ENCODE measurements at places on chromosomes 7 and 10.

- DNase-seq: no peak
Observed at GRCh38 chr7:2926120-2926895, 82.2 kb upstream of the GNA12 start.

- DNase-seq: no peak
Observed at GRCh38 chr7:155685791-155686160, 41.3 kb downstream of the RBM33 start.

DNA sequence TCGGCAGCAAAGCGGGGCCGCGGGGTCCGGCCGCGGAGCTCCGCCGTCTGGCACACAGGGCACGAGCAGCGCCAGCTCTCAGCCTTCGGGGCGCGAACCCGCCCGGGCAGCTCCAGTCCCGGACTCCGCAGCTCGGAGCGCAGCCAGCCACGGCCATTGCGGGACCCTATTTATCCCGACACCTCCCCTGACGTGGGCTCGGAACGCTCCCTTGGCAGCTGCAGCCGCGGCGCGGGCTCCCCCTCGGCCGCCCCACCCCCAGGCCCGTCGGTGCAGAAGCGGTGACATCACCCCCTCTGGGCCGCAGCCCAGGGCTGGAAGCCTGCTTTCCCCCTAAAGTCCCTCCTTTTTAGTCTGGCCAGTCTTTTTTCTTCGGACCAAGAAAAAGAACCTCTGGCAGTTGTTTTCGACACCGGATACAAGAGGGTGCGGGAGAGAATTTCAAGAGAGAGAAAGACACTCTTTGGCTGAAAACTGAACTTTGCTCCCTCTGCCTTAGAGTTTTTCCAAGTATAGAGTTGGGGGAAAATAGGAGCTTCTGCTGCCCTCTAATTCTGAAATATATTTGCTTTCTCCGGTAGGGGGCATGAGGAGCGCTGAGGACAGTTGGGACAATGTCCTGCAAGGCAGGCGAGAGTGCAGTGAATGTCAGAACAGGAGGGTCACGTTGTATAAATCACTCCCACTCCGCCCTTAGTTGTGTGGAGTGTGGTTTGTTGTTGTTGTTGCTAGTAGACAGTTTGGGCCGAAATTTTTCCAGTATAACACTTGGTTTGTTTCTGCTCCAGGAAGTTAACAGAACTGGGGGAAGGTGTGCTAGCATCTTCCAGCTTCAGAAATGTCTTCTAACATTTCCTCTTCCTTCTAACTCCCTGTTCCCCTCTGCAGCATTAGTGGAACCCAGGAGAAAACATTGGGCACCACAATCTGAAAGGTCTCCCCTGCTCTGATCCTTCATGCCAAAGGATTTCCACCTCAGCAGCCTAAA, at the start of gene SFRP4:
SFRP4 (minus strand) TSS at position 145 of the 988 bp plus-strand sequence. CDS start 280 bp downstream, outside the sequence.
- no peak for DNase-seq

- DNase-seq: no peak
Observed at GRCh38 chr7:157279741-157280215, 57.0 kb upstream of the DNAJB6 start.

DNA sequence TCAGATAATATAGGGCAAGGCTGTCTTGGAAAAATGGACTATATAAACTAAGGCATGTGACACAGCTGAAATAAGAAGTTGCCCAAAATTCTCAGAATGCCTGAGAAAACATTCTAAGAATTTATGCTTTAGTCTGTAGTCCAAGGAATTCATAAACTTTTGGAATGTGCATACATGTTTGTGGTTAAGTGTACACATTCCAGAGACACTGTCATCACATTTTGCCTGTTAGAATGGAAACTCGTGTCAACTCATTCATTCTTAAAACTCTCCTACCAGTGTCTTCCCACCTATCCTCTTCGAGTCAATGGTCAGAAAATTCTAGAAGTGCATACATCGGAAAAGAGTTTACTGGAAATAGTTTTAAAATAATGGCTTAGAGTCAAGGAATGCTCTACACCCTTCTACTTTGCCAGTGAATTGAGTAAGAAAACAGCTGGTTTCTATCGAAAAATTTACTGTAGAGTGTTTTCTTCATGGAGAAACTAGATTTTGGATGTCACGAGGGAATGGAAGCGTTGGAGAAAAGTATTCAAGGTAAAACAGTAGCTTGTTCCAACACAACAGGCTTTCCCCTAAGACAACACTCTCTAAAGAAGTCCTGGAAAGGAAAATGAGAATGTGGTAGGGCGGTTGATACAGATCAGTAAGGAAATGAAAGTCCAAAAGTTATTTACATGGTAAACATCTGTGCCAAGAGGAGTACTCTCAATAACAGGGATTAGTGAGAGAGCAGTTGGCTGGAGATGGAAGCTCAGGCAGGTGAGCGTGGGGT, 1177.6 kb upstream of the C7orf33 start:
- DNase-seq: no peak

- DNase-seq: no peak
Observed at GRCh38 chr10:17120694-17121093, 8.9 kb downstream of the CUBN start.

DNA sequence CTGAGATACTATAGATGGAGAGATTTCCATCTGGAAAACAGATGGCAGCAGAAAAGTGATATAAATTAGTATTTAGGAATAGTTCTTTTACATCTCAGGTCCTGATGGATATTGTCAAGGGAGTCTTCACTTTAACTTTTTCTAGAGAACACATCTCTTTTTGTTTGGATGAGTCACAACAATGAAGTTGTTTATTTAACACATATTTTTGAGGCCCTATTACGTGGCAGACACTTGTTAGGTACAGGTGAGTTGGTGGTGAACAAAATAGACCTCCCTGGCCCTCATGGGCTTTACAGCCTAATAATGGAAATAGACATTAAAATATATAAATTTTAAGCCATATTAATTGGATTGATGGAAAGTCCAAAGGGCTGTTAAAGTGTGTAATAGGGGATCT, 168.3 kb downstream of the VTI1A start:
- DNase-seq: no peak

- DNase-seq: no peak
Observed at GRCh38 chr10:58373442-58373827, 11.8 kb upstream of the TFAM start.

- DNase-seq: no peak
Observed at GRCh38 chr10:126945351-126946030, 40.3 kb downstream of the DOCK1 start.

DNA sequence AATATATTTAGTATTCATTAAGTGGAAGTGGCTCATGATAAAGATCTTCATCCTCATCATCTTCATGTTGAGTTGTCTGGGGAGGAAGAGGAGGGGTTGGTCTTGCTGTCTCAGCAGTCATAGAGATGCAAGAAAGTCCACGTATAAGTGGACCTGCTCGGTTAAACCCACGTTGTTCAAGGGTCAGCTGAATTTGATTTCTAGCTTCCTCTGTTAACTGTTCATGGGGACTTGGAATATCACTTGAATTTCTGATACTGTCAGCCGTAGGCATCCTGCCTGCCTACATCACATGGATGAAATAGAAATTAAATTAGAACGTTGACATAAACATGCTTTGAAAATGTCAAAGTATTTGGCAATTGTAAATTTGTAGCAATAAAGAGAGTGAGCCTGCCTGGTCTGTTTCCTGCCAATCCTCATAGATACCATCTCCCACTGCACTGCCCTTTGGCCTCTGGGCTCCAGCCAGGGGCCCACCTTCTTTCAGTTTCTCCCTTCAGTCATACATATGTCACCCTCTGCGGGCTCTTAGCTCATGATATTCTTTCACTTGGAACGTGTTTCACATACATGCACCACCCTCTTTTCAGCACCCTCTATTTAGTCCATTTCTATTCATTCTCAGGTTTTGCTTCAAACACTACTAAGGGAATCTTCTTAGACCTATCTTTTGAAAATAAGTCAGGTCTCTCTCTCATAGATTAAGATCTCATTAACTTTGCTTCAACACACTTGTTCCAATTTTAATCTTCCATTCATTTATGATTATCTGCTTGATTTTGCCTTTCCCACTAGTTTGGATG, 376.3 kb downstream of the IPMK start:
- DNase-seq: no peak

DNA sequence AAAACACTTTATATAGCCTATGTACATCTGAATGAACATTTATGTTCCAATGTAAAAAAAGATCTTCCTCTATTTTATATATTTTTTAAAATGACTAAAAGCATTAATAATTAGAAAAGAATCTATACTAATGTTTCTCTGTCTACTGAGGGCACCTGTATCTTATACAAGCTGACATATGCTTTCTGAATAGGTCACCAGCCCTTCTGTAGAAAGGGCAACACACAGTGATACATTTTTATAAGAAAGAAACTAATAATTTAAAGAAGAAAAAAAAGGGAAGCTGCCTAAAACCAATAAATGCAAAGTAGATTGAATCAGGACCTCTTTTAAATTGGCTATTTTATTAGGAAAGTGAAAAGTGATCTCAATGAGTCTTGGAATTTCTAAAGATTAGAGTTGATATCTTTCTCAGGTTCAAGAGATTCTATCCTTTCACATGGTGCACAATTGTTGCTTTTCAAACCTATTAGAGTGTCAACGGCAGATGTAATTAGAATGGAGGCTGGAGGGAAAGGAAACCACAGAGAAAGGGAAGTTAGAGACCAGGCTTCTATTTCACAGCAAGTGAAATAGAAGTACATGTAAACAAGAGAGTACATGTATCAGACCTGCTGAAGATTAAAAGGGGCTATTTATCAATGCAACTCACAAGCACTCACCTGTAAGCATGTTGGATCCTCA, 6.3 kb downstream of the MTPN start:
- DNase-seq: no peak

- DNase-seq: no peak
Observed at GRCh38 chr10:127039435-127039834, 134.2 kb downstream of the DOCK1 start.

- DNase-seq: no peak
Observed at GRCh38 chr7:129882531-129882930, 70.2 kb downstream of the UBE2H start.

GRCh38 chr7:139016931-139017511, 18.8 kb downstream of the ZC3HAV1L start:
- DNase-seq: peak; percentile 45

GRCh38 chr7:2355705-2356008, 1.0 kb downstream of the EIF3B start:
- no peak for DNase-seq

GRCh38 chr7:129799350-129799955, 153.3 kb downstream of the UBE2H start:
- no peak for DNase-seq

- DNase-seq: no peak
Observed at GRCh38 chr10:59865101-59865500, 41.3 kb downstream of the CCDC6 start.

DNA sequence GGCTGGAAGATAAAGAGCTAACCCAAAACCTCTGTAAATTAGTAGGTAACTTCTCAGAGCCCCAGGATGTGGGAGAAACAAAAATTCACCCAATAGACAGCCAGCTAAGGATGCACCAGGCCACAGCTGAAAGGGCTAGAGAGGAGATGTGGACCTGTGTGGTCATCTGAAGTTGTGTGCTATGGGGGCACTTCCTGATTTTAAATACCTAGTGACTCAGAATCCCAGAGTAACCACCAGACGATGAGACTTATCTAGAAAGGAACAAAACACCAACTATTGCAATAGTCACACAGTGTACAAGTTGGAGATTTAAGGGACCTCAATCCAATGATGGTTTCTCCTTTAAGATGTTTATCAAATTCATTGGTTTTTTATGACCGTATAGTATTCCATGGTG, 408.3 kb upstream of the ANKRD30A start:
- no peak for DNase-seq

GRCh38 chr7:111268941-111269340, 178.0 kb downstream of the LRRN3 start:
- DNase-seq: no peak

DNA sequence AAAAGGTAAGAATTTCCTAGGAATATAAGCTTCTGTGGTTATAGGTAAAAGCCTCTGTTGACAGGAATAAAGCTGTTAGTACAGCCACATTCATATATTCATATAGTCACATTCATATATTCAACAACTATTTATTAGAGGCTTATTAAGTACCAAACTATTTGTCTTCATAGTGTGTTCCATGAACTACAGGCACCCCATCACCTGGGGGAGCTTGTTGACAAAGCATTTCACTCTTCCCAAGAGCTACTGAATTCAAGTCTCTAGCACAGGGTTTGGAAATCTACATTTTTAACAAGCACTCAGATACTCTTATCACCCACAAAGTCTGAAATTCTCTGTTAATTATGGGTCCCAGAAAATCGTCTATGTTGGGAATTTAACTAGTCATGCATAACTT, 110.6 kb downstream of the RNLS start:
- DNase-seq: no peak

- no peak for DNase-seq
Observed at GRCh38 chr7:45515346-45515745, 58.8 kb upstream of the ADCY1 start.

GRCh38 chr7:18566829-18567228, 71.3 kb downstream of the HDAC9 start:
- no peak for DNase-seq

DNA sequence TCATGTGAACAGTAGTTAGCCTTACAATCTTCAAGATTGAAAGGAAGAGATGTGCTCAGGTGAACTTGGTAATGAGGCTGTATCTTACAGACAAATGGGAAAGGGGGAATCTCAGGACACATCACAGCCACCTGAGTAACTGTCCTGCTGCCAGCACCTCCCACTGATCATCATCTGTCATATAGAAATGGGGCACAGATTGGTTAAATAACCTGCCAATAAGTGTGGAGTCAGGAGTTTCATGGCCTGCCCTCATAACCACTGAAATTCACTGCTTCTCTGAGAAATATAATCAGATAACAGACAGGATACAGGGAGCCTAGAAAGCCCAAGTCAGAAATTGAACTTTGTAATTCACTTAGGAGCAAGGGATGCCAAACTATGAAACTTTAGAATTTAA, 64.9 kb upstream of the TAS2R16 start:
- DNase-seq: no peak

DNA sequence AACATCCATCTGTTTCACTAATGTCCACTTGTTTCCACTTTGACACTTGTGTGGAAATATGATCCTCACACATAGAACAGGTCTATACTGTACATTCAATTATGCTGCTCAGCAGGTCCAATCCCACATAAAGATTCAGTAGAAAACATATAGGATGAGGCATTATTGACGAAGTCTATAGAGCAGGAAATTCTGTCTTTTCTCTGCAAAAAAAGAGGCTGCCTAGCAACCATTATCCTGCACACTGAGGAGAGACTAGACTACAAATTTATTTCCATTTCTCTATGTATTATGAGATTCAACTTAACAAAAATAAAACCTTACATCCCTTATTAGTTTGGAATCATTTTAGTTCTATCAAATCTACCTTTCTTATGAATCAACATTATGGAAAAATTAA, 204.6 kb upstream of the POM121L12 start:
- no peak for DNase-seq

GRCh38 chr10:63431962-63432797, 33.6 kb downstream of the JMJD1C start:
- no peak for DNase-seq

GRCh38 chr10:89207801-89208551, 859 bp upstream of the CH25H start:
- no peak for DNase-seq

GRCh38 chr10:86876748-86877147, 80.7 kb downstream of the MMRN2 start:
- DNase-seq: no peak

All from stimulated activated CD8-positive, alpha-beta memory T cell treated with anti-CD3 and anti-CD28 coated beads, Interleukin-15, amount 100 ng/mL, for 1 hour (primary cell).